ENCODE measurements at places on chromosomes 6 and 20.

- no peak for DNase-seq
These were observed 26.1 kb upstream of the NEDD9 start for GRCh38 chr6:11258260-11259237.

DNA sequence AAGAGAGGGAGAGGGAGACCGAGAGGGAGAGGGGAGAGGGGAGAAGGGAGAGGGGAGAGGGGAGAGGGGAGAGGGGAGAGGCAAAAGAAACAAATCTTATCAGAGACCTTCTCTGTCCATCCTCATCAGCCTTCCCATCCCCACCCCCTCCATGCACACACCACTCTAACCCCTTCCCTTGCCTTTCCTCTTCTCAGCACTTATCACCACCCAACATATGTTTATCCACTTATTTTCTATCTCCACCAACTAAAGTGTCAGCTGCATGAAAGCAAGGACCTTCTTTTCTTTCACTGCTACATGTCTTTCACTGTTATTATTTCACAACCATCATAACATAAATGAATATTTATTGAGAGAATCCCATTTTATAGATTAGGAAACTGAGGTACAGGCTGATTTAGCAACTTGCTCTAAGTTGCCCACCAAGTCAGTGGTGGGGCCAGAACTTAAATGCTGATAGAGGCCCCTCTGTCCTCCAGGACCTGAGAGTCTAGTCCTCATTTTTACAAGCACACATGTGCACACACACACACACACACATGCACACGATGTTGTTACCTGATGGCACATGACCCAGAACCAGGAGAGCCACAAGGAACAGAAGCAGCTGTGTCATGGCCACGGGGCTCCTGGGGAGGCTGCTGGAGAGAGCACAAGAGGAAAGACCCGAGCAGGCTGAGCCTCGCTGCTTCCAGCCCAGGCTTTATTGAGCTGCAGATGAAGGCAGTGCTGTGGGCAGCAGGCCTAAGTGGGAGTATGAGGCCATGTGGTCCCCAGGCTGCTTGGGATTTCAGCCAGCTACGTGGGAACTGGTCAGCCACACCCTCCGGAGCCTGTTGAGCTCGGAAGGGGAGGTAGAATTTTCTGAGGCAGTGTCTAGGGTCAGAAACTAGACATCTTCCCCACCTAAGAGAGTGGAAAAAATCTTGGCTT, 2.3 kb downstream of the DEFB124 start:
- no peak for DNase-seq

- no peak for DNase-seq
These were observed 74.3 kb downstream of the SYNDIG1 start for GRCh38 chr20:24543741-24544140.

- DNase-seq: no peak
These were observed 23.8 kb downstream of the NRSN1 start for GRCh38 chr6:24149836-24150235.

DNA sequence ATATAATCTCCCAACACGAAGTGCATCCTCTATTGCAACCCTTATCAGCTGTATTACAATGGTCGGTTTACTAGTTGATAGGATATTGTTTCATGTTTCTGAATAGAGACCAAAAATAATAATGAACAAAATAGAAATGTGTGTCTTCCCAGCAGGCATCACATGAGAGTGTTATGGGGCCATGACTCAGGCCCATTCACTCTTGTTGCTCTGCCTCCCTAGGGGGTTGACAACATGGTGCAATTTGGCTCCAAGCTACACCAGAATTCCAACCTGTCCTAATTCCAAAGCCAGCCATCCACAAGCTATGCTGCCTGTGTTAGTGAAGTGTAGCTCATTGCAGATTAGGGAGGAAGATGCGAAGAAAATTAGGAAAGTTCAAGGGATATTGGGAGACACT, 13.1 kb upstream of the SAYSD1 start:
- DNase-seq: no peak

DNA sequence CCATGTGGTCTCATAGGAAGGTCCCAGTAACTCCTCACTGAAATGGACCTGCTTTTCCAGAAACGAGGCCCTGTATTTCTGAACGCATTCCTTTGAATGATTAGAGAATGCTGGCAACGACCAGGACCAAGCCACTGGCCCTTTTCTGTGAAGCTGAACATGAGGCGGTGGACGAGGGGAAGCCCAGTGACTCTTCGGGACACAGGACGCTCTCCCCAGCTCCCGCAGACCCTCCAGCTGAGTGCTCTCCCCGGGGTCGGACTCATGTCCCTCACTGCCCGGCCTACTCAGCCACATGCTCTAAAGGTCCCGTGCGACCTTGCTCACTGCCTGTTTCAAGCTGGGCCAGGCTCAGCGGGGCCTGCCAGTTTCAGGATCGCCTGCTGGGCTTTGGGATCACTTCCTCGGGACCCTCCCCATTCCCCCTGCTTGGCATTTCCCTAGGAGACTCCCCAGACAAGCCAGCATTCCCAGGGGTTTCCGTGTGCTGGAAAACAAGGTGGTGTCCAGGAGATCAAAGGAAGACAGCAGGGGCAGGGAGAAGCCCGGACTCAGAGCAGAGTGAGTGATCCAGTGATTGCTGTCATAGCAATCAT, 2.6 kb upstream of the CST9 start:
- DNase-seq: no peak

DNA sequence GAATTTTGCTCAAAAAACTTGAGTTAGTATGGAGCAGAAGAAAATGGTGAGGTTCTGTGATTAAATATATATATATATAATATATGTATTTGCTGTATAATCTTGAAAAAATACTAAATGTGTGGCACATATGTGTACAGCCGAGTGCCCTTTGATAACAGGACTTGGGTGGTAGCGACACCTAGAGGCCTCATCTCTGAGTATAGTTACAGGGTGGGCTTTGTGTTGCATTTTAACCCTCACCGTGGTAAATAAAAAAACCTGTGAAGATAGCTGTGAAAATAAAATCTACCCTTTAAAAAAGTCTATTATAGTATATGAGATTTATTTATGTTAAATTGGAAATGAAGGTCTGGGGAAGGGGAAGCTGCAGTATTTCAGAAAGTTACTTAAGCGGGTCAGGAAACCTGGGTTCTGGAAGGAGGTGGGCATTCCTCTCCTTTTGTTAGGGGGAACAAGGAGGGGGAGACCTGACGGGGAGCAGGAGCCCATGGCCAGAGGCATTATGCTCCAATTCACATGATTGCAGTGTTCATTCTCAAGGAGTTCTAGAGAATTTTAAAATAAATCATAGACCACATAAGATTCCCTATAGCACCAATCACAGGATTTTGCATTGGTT, 82.7 kb downstream of the SH3BGRL2 start:
- DNase-seq: no peak

- DNase-seq: no peak
These were observed 103.8 kb downstream of the KHDC1L start for GRCh38 chr6:73121421-73121993.

GRCh38 chr20:45833883-45834796, 541 bp downstream of the SNX21 start:
- DNase-seq: no peak

GRCh38 chr6:166803471-166803870, 152.9 kb downstream of the RNASET2 start:
- DNase-seq: no peak

GRCh38 chr20:46946181-46946624, 51.6 kb downstream of the EYA2 start:
- no peak for DNase-seq

- DNase-seq: no peak
These were observed 248.8 kb downstream of the TTLL2 start for GRCh38 chr6:167573461-167574215.

DNA sequence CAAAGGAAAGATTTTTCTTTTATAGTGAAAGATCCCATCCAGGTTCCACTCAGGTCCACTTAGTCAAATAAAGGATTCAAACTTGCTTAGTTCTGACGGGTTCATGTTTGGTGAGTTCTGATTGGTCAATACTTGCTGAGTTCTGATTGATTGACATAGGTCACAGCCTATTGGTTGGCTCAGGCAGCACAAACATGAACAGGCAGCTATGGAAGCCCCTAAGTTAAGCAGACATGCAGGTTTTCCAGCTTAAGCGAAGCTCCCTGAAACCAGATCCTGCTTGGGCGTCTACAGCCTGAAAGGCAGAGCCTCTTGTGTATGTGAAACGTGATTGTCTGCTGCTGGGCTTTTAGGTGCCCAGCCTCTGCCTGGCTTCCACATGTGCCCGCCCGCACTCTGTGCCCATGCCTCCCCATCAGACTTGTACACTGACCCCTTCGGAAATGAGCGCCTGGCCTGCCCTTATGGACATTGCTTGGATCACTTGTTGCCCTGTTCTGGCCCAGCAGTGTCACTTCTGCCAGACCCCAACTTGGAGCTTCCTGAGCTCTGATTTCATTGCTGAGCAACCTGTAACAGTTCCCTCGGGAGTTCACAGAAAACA, 45.4 kb upstream of the ECI2 start:
- peak; percentile 17 for DNase-seq

DNA sequence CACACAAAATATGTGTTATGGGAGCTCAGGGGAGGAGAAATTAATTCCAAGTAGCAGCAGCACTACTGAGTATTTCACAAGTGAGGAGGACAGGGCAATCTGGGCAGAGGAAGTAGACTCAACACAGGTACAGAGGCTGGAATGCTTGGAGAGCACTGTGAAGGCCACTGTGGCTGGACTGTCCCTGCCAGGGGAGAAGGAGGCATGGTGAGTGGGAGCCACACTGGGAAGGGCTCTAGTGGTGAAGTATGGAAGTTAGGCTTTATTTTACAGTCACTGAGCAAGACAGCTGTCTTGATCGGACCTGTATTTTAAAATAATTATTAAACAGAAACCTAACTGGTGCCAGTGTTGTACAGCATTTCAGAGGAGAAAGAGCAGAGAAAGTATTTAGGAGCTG, 28.8 kb downstream of the FAM229B start:
- no peak for DNase-seq

DNA sequence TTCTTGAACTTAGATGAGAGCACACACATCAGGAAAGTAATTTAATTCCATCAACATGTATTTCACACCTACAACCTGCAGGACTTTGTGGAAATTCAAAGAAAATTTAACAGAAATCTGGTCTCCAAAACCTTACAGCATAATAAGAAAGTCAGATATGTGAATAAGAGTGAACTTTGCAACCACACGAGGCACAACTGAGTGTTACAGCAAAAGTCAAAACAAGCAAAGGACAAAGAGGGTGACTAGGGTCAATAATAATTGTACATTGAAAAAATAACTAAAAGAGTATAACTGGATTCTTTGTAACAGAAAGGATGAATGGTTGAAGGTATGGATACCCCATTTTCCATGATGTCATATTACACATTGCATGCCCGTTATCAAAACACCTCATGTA, 113.8 kb downstream of the MTFR2 start:
- no peak for DNase-seq
